Pons (tissue), 1 donor: ENCODE measurements at places on chromosomes 3 and 15.

DNA sequence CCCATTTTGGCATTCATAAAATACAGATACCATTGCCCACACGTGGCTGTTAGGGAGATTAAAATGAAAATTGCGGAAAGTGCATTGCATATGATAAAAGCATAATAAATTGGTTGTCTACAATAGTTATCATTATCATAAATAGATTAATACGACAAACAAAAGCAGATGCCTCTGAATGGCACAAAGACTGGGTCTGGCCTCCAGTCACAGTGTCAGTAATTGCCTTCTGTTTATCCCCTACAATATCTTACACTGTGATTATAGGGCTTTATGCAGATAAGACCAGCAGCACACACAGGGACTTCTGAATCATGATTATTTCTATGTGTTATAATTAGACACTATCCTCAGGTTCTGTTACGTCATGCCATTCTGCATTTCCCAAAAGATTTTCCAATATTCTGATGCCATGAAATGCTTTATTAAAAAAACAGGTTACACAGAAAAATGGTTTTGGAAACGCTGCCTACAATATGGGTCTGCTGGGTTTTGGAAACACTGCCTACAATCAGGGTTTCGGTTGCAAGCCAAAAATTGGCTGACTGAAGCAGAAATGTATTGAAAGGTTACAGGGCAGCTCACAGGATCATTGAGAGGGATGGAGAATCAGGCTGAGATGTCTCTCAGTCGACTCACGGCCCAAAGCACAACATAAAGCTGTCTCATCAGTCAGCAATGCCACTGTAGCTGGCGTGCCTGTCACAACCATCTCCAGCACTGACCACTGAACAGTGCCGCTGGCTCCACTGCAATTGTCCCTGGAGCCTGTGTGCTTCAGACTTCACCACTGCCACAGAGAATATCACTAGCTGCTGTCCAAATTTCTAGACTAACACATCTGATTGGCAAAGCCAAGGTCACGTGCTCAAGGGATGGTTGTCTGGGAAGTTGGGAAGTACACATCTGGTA, 248.1 kb downstream of the ERC2 start:
- DNase-seq = peak; percentile 24

DNA sequence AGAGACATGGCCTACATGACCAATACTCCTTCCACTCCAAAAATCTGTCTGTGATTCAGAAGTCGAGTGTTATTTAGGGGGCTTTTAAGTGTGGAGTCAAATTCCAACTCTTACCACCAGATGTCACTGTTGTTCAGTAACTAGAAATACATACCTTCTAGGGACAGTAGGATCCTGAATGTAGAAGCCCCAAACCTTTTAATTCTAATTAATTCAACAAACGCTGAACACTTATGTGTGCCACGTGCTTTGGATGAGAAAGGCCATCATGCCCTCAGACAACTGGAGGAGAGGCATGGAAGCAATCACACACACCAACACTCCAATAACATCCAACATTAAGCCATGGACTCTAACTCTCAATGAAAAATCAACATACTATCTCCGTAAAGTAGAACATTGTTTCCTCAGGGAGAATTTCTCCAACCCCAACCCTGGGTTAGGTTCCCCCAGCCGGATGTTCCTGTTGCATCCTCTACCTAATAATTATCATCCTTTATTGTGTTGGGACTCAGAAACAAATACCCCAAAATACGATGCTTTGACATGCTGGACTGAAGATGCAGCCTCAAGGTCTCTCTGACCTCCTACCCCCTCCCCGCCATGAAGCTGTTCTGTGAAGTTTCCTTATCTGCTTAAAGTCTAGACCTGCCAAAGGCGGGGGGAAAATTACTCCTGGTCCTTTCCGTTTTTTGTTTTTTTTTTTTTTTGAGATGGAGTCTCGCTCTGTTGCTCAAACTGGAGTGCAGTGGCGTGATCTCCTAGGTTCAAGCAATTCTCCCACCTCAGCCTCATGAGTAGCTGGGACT, 8.0 kb upstream of the CCDC13 start:
- DNase-seq = peak; percentile 85

GRCh38 chr15:70086636-70087035, 11.1 kb downstream of the TLE3 start:
- peak; percentile 57 for DNase-seq

DNA sequence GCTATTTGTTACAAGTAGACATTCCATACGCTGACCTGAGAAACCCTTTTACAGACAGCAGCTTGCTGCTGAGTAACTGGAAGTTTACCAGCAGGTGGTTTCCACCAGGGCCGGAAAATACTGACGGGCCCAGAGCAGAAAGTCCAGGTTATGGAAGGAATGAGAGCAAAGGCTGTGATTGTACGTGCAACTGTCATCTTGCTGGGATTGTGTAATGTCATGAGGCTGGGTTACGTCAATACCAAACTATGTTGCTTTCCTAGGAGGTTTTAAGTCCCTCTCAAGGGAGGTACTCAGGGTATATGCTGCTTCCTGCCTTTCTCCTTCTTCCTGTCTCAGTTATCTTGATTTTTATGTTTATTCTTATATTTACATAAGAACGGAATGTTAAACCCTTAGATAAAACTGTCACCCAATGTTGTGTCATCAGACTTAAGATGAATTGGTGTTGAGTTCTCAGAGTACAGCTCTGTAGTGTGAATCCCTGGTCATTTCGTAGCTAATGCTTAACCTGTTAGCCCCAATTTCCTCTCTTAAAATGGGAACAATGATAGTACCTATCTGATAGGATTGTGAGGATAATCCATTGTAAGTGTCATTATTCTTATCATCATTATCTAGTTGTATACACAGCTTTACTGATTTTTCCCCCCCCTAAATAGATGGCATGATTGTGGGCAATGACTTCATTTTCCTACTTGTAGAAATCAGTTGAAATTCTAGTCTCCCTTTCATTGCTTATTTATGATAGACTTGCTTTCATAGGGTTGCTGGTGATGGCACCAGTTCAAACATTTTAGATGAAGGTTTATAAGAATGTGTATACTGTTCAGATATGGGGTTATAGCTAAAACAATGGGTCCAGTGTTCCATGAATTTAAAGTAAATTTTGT, 101.4 kb downstream of the FNDC3B start:
- no peak for DNase-seq

GRCh38 chr3:3333571-3333970, 154.1 kb upstream of the CRBN start:
- DNase-seq = no peak

GRCh38 chr3:152444029-152444641, 175.4 kb downstream of the MBNL1 start:
- DNase-seq = peak; percentile 96

- peak; percentile 96 for DNase-seq
These were observed 38.2 kb upstream of the RHO start for GRCh38 chr3:129490273-129490675.

- peak; percentile 15 for DNase-seq
These were observed 63.8 kb downstream of the CNTN3 start for GRCh38 chr3:74550686-74551085.

DNA sequence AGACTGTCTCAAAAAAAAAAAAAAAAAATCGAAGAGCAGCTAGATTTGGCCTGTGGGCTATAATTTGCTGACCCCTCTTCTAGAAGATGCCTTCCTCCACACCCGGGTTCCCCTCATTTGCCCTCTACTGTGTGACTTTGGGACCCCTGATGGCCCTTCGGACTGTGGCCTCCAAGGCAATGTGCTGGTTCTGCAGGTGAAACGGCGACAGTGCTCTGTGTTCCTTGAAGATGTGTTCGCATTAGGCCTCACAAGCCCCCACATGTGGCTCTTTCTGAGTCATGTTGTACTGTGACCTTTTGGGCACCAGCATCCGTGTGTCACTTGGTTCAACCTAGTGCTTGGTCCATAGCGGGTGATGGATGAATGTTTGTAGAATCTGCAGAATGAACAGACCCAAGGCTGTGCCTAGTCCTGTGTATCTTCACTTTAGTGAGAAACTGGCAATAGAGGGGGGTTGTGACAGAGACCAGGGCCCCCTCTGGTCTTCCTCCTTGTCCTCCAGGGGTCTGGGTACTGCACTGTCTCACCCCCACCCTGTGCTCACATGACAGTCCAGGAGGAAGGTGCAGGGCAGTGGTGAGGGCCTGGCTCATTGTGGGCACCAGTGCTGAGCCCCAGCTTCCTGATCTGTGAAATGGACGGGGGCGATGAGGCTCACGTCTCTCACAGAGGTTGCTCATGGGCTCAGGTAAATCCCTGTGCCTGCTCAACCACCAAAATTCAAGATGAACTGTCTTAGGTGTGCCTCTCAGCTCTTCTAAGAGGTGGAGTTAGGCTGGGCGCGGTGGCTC, 22.7 kb downstream of the GOLGA6L2 start:
- DNase-seq = no peak

DNA sequence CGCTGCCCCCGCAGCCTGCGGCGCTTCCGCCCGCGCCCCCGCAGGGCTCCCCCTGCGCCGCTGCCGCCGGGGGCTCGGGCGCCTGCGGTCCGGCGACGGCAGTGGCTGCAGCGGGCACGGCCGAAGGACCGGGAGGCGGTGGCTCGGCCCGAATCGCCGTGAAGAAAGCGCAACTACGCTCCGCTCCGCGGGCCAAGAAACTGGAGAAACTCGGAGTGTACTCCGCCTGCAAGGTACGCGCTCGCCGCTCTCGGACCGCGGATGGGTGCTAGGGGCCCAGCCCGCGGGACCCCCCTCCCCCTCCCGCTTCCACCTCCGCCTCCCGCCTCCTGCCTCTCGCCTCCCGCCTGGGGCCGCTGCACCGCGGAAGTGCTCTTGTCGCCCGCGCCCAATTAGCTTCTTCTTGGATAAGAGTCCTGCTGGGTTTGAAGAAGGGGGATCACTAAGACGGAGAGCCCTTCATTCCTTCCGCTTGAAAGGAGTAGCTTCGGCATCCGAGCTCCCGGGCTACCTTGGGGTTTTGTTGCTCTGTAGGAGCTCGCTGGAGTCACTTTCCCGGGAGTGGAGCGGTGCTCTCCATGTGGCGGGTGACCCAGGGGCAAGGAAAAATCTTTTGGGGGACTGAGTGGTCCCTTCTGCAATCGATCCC, 426 bp downstream of the KAT2B start:
- peak; percentile 88 for DNase-seq

DNA sequence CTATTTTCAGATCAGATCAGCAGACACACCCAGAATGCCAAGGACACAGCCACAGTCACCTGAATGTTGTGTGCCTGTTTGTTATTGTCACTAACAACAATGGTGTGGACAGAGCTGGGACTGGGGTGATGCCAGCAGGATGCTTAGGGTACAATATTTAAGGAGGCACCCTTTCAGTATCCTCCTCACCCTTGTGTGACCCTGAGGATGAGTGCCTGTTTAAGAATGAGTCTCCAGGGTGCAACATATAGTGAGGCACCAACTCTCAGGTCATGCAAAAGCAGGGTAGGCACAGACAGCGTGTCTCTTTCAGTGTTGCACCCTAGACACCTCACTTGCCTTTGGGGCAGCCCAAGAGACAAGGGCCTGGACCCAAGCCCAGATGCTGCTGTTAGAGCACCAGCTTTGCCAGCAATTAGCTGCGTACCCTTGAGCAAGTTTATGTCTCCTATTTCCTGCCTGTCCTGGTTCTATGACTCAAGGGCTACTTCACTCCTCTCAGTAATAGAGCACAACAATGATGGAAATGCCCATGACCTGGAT, 122.6 kb downstream of the AQP9 start:
- DNase-seq = no peak

GRCh38 chr3:9852528-9852927, 8.7 kb upstream of the RPUSD3 start:
- no peak for DNase-seq

DNA sequence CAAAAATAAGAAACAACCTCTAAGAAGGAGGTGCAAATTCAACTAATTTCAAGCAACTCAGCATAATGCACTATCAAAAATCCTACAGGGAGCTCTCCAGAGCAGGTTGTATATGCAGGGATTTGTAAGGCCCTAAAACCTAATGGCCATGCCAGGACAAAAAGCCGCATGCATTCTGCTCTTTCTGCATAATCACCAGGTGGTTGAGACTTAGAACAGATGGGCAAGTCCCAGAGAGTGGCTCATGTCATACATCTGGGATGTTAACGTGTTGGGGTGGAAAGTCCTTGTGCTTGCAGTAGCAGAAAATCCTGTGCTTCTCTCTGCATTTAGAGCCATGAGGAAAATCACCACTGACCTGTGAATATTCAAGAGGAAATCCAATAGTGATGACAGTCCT, 1002.9 kb downstream of the AGBL1 start:
- DNase-seq = peak; percentile 3

- no peak for DNase-seq
These were observed 52.3 kb downstream of the WNT5A start for GRCh38 chr3:55434789-55435188.

- DNase-seq = no peak
These were observed 15.4 kb downstream of the DPH3 start for GRCh38 chr3:16249336-16249735.

GRCh38 chr3:63413523-63413922, 135.4 kb downstream of the SYNPR start:
- peak; percentile 26 for DNase-seq

GRCh38 chr15:63759752-63760151, 74.0 kb downstream of the HERC1 start:
- no peak for DNase-seq

DNA sequence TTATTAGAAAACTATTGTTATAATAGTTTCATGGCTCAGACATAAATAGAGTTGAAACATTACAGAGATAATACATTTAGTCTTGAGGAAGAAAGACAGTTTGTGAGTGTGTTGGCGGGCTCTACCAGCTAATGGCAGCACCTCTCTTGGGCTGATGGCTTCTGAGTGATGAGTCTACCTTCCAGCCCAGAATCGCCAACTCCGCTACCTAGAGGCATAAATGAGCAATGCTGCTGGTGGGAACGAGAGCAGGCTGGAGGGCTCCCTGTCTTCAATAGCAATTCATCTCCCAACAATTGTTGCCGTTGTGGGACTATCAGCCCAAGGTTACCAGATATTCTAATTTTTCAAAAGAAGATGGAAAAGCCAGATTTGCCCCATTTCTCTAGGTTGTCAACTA, 388.7 kb downstream of the FOXP1 start:
- DNase-seq = no peak
